IPS DF 6.9 (cell line): ENCODE measurements at places on chromosomes 11 and 22.

DNA sequence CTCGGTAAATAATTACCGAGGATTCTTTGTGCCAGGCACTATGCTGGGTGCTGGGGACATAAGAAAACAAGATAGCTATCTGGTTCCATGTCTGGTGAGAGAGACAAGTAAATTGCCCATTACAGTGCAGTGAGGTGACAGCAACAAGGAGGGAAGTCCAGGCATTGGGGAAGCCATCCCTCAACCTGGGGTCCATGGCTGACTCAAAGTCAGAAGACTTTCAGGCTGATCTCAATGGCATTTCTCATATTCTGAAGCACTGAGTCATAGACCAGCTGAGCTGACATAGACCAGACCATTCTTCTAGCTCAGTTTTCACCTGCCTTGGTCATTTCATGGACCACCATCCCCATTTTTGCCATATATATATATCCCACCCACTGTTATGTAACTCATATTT is 158.8 kb downstream of the TTC17 start:
- DNase-seq = no peak

DNA sequence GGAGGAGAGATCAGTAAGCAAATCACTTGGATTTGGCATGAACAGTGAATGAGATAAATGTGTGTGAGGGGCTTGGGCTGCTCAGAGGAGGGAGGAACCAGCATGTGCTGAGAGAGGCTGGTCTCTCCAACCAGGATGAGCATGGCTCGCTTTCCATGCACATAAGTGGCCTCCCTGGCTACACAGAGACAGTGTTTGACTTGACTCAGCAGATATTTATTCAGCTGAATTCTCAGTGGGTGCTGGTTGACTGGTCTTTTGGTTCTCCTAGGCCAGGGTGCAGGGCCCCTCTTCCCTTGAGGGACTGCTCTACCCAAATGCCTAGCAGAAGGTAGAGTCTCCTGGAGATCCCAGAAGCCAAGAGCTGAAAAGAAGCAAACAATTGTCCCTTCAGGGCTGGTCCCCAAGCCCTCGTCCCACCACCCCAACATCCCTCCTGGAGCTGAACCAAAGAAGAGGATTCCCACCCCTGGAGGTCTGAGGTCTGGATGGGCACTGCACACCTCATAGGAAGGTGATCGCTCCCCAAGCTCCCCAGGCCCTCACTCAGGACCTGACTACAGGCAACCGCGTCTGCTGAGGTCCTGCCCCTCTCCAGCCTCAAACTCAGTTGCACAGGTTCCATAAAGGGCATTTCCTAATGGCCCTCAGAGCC is 3.3 kb upstream of the TRIM29 start:
- no peak for DNase-seq

DNA sequence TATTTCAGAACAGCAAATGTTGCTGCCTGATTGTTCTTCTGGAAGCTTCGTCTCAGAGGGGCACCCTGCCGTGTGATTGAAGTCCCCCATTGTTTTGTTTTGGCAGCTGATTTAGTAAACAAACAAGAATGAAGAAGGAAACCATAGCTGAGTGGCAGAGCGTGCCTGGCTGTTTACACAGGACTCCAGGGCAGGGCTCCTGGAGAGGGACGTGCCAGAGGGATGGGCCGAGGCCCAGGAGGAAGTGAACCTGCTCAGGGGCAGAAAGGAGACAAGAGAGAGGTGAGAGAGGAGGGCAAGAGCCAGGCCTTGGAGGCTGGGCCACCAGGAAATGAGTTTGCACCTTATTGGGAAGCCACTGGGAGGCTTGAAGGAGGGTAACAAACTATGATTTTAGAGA is 85.5 kb upstream of the B3GAT1 start:
- no peak for DNase-seq

DNA sequence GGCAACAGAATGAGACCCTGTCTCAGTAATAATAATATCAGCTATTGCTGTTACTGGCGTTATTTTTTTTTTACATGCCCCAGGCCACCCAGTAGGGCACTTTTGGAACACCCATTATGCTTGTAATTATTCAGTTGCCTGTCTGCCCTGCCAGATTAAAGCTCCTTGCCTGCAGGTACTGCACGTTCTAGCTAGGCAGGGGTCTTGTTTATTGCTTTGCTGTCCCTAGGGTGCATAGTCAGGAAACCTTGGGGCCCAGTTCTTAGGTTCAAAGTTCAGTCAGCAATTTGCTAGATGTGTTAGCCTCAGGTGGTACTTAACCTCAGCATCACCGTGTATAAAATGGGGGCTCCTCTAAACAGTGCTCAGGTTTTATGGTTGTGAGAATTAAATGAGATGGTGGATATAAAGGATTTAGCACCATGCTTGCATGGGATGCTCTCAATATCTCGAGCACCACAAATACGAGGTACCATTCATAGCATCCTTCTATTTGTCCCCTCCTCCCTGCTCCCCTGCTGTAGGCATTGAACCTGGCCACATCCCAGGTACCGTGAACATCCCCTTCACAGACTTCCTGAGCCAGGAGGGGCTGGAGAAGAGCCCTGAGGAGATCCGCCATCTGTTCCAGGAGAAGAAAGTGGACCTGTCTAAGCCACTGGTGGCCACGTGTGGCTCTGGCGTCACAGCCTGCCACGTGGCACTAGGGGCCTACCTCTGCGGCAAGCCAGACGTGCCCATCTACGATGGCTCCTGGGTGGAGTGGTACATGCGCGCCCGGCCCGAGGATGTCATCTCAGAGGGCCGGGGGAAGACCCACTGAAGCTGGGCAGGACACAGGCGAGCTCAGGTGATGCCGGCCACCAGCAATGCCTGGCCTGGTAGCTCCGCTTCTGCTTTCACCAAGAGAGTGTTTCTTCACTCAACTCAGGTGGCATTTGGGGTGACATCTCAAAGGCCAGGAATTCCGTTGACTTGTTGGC is 9.4 kb downstream of the MPST start:
- DNase-seq = no peak

GRCh38 chr11:70368961-70369360 is 29.4 kb upstream of the CTTN start:
- DNase-seq = no peak
